Stimulated activated CD8-positive, alpha-beta memory T cell treated with anti-CD3 and anti-CD28 coated beads, Interleukin-15, amount 100 ng/mL, for 4 hours (primary cell): ENCODE measurements at places on chromosomes 16 and 17.

DNA sequence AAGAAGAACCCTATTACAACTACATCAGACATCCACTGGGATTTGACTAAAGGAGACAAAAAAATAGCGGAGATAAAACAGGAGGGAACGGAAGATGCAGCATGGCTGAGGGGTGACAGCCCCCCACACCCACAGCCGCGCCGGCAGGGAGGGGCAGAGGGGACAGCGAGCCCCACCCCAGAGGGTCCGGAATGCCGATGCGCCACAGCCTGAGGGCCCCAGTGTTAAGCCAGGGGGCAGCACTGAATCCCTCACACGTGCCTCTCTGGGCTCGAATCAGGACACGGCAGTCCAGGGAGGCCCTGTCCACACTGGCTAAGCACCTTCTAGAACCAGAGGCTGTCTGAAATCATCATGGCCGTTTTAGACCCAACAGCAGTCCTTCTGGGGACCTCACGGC, 18.8 kb downstream of the MAP1LC3B start:
- DNase-seq = no peak

- DNase-seq = no peak
Measured at GRCh38 chr16:81003064-81003463, 3.6 kb downstream of the CMC2 start.

- no peak for DNase-seq
Measured at GRCh38 chr17:28968914-28969295, 17.6 kb upstream of the PHF12 start.

DNA sequence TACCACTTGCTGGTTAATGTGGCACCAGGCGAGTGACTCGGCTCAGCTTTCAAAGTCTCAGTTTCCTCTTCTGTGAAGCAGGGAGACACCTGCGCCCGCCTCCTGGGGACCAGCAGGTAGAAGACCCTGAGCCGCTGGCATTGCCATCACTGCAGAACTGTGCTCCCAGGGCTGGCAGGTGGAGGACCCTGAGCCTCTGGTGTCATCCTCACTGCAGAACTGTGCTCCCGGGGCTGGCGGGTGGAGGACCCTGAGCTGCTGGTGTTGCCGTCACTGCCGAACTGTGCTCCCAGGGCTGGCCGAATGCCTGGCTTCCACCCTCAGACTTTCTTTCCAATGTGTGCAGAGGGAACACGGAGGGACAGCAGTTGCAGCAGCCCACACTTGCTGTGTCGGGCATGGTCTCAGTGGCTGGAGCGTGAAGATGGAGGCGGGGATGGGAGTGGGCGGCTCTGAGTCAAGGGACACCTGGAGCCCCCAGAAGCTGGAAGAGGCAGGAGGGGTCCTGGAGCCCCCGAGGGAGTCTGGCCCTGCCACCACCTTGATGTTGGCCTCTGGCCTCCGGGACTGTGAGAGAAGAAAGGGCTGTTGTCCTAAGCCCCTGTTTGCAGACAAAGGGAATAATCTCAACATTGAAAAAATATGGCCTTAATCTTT, 75.8 kb upstream of the METTL9 start:
- no peak for DNase-seq

- no peak for DNase-seq
Measured at GRCh38 chr17:16313139-16314090, 39.9 kb downstream of the CENPV start.

DNA sequence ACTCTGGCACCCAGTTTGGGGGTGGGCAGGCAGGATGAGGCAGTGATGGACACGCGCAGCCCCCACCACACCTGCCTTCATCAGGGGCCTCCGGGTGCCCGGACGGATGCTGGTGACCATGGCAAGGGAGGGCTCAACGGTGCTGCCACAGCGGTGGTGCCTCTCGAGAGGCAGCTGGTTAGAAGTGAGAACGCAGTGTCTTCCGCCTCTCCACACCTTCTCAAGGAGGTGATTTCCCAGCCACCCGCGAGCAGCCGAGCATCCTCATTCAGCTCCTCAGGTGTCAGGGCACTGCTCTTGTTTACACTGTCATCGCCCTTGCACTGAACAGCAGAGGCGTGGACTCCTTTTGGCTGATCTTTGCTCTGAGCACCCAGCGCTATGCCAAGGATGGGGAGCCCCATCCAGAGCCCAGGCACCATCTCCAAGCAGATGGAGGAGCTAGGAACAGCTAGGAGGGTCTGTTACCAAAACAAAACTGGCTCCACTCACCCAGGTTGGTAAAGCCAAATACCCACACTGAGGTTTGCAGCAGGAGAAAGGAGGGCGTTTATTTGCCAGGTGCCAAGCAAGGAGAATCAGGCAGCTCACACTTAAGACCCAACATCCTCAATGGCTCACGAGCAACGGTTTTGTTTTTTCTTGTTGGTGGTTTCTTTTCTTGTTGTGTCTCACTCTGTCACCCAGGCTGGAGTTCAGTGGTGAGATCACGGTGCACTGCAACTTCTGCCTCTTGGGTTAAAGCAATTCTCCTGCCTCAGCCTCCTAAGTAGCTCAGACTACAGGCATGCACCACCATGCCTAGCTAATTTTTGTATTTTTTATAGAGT, 174.3 kb upstream of the TNRC6C start:
- DNase-seq = peak; percentile 54

DNA sequence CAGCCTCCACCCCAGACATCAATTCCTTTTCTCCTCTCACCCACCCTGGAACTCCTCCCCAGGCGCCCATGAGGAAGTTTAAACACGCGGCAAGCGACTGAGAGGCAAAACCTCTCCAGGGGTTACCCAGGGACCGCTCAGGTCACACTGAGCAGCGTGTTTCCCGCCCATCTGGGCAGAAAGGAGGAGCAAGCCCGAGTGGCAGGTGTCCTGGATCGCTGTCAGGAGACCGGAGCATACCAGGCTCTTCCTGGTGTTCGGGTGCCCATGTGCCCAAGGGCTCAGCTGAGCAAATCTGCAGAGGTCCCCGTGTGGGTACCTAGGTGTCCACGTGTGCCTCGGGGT, 491 bp downstream of the SLC25A19 start:
- DNase-seq = peak; percentile 11

- peak; percentile 49 for DNase-seq
Measured at GRCh38 chr17:41738077-41738800, 3.8 kb upstream of the HAP1 start.

GRCh38 chr17:21249920-21250703, 3.1 kb downstream of the NATD1 start:
- no peak for DNase-seq

- DNase-seq = no peak
Measured at GRCh38 chr17:8726941-8727555, 17.6 kb downstream of the CCDC42 start.

- no peak for DNase-seq
Measured at GRCh38 chr16:14963281-14964173, 11.3 kb upstream of the PDXDC1 start.

DNA sequence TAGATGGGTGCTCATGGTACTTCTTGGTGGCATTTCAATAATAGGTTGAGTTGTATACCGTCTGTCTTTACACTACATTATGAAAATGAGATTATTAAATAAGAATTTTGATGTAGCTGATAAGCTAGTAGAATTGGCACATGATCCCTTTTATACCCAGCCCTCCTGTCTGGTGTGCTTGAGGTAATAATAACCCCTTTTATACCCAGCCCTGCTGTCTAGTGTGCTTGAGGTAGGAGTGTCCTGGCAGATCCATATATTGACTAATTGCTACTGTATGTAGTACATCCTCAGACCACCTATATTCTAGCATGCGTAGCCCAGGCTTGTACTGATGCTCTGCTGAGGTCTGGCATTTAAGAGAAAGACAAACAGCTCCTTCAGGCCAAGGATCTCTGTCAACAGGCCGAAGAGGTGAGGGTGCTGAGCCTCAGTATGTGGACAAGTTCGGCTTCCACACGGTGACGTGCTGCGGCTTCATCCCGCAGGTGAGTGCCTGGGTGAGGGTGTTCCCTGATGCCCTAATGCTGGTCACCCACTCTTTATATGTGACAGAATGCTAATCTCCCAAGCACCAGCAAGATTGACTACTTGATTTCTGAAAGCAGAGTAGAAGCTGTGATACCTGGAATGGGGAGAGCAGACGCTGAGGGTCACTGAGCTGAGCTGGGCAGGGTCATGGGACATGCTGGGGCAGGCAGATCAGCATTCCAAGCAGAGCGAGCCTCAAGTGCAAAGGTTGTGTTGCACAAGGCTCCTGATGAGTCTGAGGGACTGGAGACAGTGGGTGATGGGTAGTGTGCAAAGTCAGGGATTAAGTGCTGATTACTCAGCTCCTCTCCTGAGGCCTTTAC, 5.7 kb downstream of the FN3K start:
- no peak for DNase-seq

DNA sequence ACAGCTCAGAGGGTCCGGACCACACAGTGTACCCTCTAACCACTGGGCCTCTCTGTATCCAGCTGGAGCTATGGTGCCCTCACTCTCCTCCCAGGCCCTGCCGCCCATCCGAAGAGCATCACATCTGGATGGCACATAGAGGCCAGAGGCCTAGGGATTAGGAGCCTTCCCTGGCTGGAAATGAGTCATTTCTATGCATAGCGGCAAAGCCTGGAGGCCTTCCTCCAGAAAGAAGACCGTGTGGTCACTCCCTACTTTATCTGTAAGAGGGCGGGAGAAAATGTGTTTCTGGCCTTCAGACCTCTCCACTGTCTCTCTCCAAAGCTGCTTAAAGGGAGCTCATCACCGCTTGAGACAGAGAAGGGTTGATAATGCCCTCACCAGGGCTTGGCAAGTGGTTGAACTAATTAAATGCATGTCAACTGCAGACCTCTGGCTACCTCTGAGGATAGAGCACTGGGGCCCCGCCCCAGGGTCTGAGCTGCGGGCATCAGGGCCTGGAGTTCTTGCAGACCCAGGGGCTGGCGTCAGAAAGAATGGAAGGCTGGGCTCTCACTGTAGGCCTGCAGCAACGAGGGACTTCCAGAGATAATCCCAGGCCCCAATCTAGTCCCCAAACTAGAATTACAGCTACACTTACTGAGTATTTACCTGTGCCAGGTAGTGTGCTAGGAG, 122.2 kb downstream of the IRX5 start:
- DNase-seq = no peak

DNA sequence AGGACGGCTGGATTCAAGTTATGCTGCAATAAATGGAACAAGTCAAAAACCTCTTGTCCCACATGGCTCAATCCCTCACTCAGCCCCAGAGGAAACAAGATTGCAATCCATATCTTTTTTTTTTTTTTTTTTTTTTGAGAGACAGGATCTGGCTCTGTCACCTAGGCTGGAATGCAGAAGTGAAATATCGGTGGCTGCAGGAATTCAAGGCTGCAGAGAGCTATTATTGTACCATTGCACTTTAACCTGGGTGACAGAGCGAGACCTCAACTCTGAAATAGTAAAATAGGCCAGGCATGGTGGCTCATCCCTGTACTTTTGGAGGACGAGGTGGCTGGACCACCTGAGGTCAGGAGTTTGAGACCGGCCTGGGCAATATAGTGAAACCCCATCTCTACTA, 2.7 kb upstream of the PDE6G start:
- no peak for DNase-seq

DNA sequence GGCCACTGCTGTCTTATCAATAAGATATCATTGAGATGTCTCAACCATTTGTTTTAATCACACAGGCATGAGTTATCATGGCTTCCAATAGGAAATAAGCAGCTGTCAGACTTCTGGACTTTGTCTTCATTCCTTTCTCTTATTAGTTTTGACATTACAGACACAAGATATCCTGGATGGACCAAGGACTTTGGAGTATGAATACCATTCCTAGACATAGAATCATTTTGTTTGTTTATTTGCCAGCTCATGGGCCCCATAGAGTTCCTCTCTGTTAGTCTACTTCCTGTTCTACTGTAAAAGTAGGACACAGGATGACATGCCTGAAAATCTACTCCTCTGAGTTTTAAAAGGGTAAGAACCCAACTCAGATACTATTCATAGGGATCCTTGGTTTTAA, 77.7 kb upstream of the KCNJ16 start:
- DNase-seq = no peak

DNA sequence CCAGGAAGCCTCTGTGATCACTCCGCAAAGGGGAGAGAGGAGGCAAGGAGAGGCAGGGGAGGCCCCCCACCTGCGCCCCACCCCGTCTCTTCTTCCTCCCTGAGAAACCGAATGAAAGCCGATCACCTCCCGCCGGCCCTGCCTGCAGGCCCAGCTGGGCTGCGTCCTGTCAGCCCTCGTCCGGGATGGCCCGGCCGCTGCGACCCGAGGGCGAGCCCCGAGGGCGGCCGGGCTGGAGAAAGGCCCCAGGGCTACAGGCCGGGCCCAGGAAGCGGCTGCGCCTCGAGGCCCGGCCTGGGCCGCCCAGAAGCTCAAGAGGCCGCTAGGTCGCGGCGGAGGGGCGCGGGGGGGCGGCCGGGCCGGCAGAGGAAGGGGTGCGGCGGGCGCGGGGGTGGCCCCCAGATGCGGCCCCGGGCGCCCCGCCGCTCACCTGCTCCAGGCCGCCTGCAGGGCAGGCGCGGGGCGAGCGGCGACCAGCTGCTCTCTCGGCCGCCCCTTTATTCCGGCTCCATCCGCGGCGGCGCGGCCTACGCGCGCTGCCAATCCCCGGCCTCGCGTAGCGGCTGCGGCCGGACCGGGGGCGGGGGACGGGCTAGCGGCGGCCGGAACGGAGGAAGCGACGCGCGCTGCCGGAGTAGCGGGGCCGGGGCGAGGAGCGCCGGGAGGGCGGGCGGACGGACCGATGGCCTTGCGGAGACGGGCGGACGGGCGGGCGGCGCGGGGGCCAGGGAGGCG, at the start of gene ZNF319:
Gene ZNF319, minus strand, starts transcription at position 702 of the 735 bp plus-strand sequence. CDS start 2,407 bp downstream, outside the sequence.
- DNase-seq = no peak

- no peak for DNase-seq
Measured at GRCh38 chr17:27668488-27668823, 37.5 kb downstream of the LGALS9 start.

GRCh38 chr17:14826358-14826757, 438.8 kb downstream of the PMP22 start:
- no peak for DNase-seq

DNA sequence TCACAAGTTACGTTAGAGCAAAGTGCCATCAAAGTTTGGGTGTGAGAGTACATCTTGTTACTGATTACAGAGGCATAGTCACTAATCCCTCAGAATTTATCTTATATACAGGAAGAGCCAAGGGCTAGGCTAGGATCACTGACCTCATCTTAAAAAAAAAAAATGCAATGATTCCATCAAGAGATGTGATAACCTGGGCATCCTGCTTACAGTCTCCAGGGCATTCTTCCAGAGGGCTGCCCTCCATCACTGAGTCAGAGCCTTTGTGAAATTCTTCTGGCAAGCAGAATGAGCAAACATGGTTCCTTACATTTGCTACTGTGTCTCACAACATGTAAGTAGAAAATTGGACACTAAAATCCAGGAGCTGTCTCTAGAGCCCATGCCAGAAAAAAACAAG, 410.6 kb downstream of the ZFHX3 start:
- DNase-seq = no peak
